PC-3 (cell line): ENCODE measurements at places on chromosomes 6 and 20. TPM values are rescaled to one million over a fixed set of nuclear protein-coding genes. Genes with fewer than 3 reads are reported as not detected.

Gene NQO2
- total RNA-seq: 21.5 and 26.8 TPM in 2 replicates

Gene ZBTB24
- 4.5 and 6.1 TPM in 2 replicates for total RNA-seq

Gene FAM229B
- total RNA-seq: 2.8 and 6.7 TPM in 2 replicates

Gene AGER
- 2.0 and 5.0 TPM in 2 replicates for total RNA-seq

Gene BMP6
- total RNA-seq: 0.15 and 1.3 TPM in 2 replicates

Gene SLC2A10
- 9.6 and 10.8 TPM in 2 replicates for total RNA-seq

Gene C6orf52
- total RNA-seq: 0.80 TPM in 1 of 2 replicates, not detected in the other

Gene ZNF334
- total RNA-seq: 0.52 and 0.58 TPM in 2 replicates

GRCh38 chr6:8113131-8113654 lies 10.8 kb upstream of the EEF1E1 start:
- DNase-seq: no peak

GRCh38 chr20:19403549-19403948 lies 191.1 kb downstream of the SLC24A3 start:
- no peak for DNase-seq

DNA sequence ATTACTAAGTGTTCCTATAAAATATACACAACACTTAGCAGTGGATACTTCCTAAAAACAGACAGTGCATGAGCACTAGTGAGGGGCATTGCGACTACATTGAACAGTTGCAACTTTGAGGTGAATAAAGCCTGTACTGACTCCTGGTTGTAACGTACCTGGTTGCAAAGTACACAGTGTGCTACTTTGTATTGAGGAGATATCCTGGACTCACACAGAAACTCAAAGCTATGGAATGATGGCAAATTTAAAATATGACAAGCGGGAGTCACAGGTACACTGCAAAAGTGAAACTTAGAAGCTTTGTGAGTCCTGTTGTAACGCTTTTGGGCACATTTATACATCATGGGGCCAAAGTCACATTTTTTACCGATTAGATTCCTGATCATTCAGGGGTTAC lies 55.6 kb upstream of the HLA-A start:
- DNase-seq: no peak

DNA sequence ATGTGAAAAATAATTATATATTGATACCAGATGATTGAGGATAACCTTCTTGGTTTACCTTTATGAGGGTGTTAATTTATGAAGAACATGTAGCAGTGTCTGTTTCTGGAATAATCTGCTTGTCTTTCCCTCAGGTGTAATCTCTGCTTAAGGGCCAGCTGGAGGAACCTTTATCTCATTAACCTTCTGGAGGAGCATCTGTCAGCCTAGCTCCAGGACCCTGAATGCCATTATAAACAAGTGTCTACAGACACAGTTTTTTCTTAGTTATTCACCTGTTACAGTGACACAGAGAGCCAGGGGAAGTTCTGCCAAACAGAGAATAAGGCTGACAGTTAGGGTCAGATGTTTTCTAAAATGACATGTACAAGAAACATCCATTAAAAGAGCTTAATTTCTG lies at the start of gene IMPG1:
IMPG1 (minus strand) TSS at position 101 of the 400 bp plus-strand sequence. CDS start 174 bp downstream, outside the sequence.
- no peak for DNase-seq

DNA sequence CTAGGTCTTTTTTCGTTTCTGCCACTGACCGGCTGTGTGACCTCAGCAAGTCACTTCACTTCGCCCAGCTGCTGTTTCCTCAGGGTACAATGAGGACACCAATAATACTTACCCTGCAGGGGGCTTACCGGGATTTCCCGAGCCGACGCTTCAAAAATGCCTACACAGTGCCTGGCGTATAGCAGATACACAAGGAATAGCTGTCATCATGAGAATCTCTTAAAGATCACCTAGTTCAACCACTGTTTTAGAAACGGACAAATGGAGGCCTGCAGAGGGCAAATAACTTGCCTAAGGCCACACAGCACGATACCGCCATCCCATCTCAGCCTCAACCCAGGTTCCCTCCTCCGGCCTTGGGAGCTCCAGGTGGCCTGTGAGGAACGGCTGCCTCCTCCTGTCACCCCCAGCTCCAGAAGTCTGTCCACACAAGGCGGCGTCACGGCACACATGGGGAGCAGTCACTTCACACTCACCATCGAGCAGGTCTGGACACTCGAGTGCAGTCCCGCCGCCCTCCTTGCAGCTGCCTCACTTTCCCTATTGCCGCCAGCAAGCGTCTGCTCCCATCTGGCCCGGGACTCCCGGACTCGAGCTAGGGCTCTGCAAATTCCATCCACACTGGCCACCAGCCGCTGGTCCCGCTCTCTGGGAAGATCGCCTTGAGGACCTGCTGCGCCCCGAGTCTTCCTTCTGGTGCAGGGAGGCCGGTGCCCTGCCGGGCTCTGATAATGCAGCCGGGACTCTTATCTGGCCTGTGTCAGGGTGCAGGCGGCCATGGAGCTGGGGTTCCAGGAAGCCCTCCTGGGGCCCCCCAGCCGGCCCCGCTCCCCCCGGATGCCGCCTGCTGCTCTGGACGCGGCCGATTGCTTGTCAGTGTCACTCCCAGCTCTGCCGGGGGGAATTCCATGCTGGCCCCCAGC lies at the start of gene RIPOR3:
RIPOR3 (minus strand) TSS at position 893 of the 923 bp plus-strand sequence; CDS start at position 479, 414 bp downstream.
- DNase-seq: no peak

GRCh38 chr20:9514461-9515213 lies at the start of gene LAMP5:
TSS of gene LAMP5 (plus strand) at chr20:9514590. CDS start at chr20:9514853, 263 bp downstream.
- DNase-seq: peak; percentile 51

GRCh38 chr20:21323640-21324039 lies 20.5 kb downstream of the XRN2 start:
- peak; percentile 82 for DNase-seq

DNA sequence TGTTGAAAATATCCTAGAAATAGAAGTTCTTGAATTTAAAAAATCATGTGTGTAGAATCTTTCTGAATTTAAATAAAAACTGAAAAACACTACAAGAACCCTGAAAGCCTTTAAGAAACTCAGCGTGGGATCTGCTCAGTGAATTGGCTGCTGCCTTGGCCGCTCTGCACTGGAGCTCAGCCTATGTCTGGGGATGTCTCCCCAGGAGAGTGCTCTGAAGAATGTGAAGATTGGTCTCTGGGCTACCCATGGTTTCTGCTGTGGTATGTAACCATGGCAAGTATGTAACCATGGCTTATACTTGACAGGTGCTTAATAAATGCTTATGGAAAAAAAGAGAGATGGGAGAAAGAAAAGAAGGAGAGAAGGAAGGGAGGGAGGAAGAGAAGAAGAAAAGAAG lies 3.1 kb upstream of the RRAGD start:
- no peak for DNase-seq

- peak; percentile 9 for DNase-seq
Measured at GRCh38 chr20:32762754-32763201, 593 bp downstream of the DNMT3B start.

- no peak for DNase-seq
Measured at GRCh38 chr20:49955167-49955566, 19.0 kb downstream of the RNF114 start.

DNA sequence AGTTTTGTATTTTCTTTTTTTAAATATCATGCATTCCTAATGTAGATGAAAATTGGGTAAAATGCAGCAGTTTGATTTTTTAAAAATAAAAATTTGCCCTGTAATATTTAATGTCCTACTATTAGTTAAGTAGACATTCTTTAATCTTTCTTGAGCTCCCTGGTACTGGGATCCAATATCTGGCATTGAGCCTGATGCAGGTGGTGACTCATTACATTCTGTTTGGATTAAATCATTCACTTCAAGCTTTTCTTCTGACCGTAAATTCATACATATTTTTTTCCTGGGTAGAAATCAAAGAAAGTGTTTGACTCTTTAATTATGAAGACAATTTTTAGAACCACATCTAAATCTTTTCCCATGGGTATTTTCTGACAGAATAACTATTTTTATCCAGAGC lies 768.8 kb upstream of the SLC35B3 start:
- peak; percentile 93 for DNase-seq
